ENCODE measurements at places on chromosomes 7 and 10.

GRCh38 chr7:12930534-12930933 lies 243.1 kb downstream of the ARL4A start:
- no peak for DNase-seq

DNA sequence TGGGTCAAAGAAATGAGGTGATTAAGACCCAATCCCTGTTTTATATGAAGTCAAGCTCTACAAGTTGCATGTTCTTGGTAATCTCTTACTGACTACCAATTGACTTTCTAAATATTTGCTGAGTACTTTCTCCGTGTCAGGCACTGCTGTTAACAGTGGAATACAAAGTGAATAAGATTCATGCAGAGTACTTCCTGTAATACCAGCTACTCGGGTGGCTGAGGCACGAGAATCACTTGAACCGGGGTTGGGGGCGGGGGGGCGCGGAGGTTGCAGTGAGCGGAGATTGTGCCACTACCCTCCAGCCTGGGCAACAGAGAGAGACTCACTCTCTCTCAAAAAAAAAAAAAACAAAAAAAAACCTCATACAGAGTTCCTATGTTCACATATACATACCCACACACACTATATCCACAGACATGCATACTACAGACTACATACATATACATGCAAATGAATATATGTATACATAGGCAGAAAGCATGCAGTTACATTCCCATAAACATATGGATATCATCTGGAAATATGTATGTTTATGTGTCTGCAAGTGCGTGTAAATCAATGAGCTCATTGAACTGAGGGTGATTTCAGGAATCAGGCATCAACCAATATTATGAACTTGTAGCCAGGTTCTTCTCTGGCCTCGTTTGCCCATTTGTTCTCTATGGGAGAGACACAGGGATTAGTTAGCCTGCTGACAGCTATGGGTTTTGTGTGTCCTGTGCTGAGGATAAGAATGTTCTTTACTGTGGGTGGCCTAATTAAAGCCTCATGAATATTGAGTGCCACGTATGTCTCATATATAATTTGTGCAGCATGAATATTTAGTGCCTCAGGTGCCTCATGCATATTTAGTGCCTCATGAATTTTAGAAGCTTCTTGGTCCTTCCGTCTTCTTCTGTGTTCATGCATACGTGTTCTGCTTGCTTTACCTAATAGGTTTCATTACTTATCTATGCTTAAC lies 73.9 kb downstream of the BICC1 start:
- DNase-seq, result no peak

GRCh38 chr10:43814663-43815062 lies 166.0 kb upstream of the ZNF32 start:
- DNase-seq, result no peak

GRCh38 chr7:117041007-117041406 lies 87.7 kb downstream of the ST7 start:
- DNase-seq, result no peak

DNA sequence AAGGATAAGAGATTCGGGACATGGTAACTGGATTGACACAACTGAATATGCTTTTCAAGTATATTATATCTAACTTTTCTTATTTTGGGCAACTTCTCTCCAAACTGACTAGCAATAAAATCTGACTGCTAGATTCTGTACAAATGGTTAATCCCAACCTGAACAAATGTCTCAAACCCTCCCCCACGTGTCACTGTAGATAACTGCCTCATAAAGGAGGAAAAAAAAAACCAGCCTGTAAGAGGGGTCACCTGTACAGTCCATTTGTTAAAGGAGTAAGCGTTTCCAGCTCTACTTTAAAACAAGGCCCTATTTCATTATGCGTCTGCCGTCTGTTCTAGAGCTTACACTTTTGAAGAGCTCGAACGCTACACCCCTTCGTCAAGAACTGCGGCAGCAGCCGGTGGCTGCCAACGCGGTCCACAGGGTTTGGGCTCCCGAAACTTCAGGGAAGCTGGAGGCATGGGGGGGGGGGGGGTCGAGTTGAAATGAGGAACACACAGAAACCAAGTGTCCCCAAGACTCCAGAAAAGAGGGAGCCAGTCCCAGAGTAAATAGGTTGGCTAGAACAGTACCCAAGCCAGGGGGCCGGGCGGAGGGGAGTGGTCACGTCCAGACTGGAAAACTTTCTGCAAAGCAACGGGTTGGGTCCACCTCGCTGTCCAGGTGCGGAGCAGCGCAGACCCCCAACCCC lies 492 bp downstream of the COG5 start:
- no peak for DNase-seq

- no peak for DNase-seq
These were observed 610.1 kb upstream of the ANKRD30A start for GRCh38 chr10:36515319-36515718.

GRCh38 chr7:123528265-123528664 lies 6.1 kb downstream of the IQUB start:
- no peak for DNase-seq

DNA sequence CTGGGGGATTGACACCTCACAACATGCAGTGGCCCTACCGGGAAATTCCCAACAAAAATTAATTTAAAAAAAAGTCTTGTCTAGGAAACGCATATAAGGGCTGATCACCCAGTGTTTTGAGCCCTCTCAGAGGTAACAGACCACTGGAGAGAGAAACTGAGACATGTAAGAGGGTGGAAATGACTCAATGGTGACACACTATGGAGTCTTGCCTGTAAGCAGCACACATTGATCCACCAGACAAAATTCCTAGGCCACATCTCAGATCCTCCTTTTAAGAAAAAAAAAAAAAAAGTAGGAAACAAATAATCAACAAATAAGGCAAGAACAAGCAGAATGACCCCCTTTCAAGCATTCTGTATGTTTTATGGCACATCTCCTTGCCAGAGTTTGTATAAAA lies 296.2 kb downstream of the MAGI2 start:
- no peak for DNase-seq

DNA sequence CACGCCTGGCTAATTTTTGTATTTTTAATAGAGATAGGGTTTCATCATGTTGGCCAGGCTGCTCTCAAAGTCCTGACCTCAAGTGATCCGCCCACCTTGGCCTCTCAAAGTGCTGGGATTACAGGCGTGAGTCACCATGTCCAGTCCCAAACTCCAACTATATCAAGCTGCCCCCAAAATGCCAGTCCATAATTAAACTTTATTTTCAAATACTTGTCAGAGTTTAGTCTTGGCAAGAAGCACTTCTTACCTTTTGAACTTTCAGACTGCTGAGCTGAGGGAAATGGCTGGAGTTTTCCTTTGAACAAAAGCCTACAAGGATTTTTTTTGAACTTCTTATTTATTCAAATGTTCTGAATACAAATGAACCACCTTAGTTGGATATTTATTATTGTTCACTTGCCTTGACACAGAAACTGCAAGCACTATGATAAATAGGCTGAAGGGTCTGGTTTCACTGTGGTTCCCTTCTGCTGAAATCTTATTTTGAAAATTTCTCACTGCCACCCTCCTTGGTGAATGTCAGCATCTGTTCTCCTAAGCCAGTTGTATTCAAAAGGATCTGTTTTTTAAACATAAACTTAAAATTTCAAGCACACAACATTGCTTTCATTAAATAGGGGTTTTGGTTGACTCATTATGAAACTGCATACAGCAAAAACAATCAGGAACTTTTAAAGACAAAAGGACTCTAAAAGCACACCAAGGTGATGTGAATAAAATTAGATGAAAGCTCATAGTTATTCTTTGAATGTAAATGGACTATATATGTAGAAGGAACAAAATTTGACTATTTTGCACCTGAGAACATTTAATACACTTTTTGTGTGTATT lies 101.7 kb upstream of the SLC26A5 start:
- no peak for DNase-seq

DNA sequence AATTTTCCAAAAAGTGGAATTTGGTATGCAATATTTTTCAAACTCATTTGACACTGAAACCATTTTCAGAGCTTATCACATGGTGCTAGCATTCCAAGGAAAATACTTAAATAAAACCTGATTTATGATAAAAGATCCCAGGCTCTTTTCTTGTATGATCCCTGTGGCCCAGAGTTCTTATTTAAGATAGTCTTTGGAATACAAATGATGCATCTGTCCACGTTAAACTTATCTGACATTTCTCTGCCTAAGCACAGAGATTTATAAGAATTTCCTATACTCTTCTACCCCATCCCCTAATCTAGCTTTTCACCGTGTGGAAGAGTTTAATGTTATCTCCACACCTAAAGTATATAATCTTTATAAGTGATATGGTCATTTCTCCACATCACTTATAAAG lies 66.2 kb downstream of the AHR start:
- DNase-seq, result no peak

GRCh38 chr10:113487154-113487553 lies 65.7 kb upstream of the HABP2 start:
- no peak for DNase-seq

GRCh38 chr10:101295261-101295660 lies 58.7 kb upstream of the BTRC start:
- no peak for DNase-seq

GRCh38 chr7:4798706-4799235 lies 23.3 kb downstream of the AP5Z1 start:
- no peak for DNase-seq

DNA sequence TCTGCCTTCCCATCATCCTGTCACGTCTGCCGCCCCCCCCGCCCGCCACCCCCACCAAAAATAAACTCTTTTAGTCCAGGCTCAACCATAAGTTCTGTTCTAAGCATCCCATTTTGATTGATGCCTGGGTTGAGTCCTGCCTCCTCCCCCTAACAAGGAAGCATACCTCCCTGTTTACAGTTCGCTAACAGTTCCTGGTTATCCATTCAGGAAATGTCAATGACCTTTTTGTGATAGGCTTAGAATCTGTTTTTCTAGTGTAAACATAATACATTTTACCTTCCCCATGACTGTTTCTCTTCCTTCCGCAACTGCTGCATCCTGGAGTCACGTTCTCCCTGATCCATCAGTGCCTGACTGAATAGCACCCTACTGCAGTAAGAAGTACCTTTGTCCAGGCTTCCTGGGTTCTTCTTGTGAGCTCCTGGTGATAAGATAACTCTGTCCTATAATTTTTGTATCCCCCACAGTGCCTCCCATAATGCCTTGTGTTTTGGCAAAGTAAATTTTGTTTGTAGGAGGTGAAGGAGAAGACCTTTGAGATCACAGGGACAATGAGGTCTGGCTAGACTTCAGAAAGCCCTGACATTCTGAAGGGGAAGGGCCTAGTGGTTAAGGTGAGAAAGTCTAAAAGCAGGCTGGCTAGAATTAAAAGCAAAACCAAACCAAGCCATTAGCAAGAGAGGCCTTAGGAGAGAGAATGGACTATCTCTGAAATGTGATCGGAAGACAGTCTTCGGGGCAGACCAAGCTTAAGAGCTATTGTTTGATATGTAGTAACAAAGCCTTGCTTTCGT lies 7.3 kb downstream of the AGFG2 start:
- DNase-seq, result no peak

GRCh38 chr7:80636709-80637108 lies 1.7 kb upstream of the CD36 start:
- no peak for DNase-seq

GRCh38 chr10:43262902-43263466 lies 3.9 kb downstream of the RASGEF1A start:
- no peak for DNase-seq

DNA sequence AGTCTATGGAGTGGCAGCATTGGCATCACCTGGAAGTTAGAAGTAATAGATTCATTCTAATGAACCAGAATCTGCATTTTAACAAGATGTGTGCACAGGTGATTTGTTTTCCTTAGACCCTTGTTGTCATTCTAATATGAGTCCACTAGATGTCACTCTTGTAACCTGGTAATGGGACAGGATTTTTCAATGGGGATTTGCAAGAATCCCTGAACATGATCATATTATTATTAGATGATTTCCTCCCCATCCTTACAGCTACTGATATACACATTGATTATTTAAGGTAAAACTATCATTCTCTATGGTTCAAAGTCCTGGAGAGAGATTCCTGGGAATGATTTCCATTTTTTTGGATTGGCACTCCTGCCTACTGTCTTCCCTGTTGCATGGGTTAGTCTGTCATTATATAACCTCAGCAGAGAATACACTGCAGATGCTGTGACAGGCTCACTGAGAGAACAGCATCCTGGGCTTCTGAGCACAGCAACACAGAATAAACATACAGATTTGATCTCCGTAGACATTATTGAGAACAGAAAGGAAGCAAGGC lies 194.9 kb downstream of the SUGCT start:
- DNase-seq, result peak; percentile 40

- peak; percentile 15 for DNase-seq
These were observed 55.5 kb upstream of the LHFPL3 start for GRCh38 chr7:104272767-104273384.

GRCh38 chr7:5636446-5636835 lies 145.0 kb downstream of the RNF216 start:
- no peak for DNase-seq

All from HFF-Myc (cell line).